ENCODE measurements at places on chromosomes 4 and X. TPM values are rescaled to one million over a fixed set of nuclear protein-coding genes. Genes with fewer than 3 reads are reported as not detected.

DNA sequence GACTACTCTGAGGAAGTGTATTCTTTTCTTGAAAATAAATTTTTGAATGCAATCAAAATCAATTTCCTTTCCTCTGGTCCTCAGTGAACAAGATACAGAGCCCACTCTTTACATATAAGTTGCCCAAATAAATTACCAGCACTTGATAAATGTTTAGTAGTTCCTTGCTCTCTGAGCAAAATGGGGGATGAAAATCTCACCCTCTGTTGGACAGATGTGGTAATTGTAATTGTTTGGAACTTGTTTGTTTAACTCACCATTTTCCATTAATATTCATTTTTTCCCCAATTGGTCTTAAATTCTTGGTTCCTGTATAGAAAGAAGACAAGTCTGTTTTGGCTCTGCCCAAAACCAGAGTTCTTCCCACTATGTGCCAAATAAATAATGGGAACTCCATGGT is 146.3 kb downstream of the LDB2 start:
- H3K27me3 ChIP-seq = peaks cover 4% of the 10 kb centered on the region
- H3K4me3 ChIP-seq = no peak overlapping the region
- DNase-seq = no peak
- no peak overlapping the region for H3K27ac ChIP-seq
- peaks cover 2% of the 10 kb centered on the region for H3K4me1 ChIP-seq

DNA sequence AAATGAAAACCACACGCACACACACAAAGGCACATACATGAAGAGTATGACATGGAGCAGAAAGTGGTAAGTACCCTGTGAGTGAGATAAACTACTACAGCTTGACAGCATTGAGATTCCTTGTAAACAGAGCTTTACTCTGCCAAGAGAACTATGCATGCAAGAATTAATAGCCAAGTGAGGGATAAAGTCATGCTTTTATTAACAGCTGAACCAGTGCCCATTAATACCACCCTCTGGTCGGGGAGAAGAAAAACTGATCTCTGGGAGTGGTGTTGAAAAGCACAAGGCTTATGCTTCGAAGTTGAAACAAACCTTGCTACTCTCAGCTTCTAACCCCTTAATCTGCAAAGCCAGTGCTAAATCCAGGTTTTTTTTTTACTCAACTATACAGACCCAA is 95.9 kb upstream of the C1QTNF7 start:
- no peak for DNase-seq
- H3K27me3 ChIP-seq = no peaks in the 10 kb centered on the region
- no peak overlapping the region for H3K27ac ChIP-seq
- H3K4me1 ChIP-seq = no peaks in the 10 kb centered on the region
- H3K4me3 ChIP-seq = no peak overlapping the region

DNA sequence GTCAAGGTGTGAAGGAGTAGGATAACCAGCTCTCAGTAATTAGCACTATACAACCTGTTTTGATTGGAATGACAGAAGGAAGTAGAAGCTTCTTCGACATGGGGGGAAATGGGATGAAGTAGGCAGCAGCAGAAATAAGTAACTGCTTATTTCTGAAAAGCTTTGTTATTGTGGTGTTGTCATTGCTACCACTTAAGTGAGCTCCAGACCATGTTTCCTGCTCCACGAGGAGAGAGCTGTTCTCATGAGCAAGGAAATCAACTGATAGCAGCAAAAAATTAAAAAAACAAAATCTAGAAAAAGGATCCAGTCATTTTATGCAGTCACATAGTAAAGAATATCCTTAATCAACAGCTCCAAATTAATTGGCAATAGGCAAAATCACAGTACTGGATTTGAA is 106.1 kb upstream of the TLL1 start:
- H3K36me3 ChIP-seq = no peaks in the 10 kb centered on the region
- no peaks in the 10 kb centered on the region for H3K4me1 ChIP-seq
- no peak overlapping the region for H3K27ac ChIP-seq
- no peak overlapping the region for H3K4me3 ChIP-seq

GRCh38 chr4:7968262-7968896 is 28.7 kb upstream of the AFAP1 start:
- no peak overlapping the region for H3K4me3 ChIP-seq
- no peak for DNase-seq
- H3K27me3 ChIP-seq = peaks cover 3% of the 10 kb centered on the region
- no peaks in the 10 kb centered on the region for H3K36me3 ChIP-seq
- no peak overlapping the region for H3K27ac ChIP-seq

DNA sequence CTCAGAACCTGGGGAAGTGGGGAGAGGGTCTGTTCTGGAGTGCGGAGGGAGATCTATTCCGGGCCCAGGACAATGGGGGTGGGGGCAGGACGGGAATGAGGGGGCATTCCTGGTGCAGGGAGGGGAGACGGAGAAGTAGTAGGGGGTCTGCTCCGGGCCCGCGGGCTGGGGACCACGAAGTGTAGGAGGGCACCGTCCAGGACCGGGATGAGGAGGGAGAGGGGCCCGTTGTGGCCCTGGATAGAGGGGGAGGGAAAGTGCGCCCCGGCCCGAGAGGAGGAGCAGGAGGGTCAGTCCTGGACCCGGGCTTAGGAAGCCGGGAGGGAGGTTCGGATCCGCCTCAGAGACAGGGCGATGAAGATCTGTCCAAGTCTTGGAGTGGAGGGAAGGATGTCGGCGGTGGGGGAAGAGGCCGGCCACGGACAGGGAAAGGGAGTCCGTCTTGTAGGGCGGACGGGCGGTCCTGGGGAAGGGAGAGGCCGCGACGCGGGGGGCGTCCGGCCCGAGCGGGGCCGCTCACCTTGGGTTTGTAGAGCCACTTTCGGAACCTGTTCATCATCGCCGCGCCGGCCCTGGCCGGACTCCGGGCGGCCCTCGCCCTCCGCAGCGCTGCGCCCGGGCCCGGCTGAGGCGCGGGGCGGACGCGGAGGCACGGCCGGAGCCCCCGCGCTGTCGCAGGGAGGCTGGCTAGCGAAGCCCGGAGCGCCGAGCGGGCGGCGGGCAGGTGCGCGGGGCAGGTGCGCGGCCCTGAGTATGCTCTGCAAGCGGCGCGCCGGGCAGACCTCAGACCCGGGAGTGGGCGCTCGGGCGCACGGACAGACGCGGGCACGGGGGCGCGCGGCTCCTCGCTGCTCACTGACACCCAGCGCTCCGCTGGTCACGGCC is at the start of gene ZFYVE28:
TSS of gene ZFYVE28 (minus strand) at position 881 of the 885 bp plus-strand sequence. CDS start at position 559, 322 bp downstream.
- H3K4me3 ChIP-seq = peak within 1 kb of the TSS; percentile 77
- no peak within 1 kb of the TSS for H3K27ac ChIP-seq
- peaks cover 14% of the 10 kb centered on the region for H3K4me1 ChIP-seq
- H3K27me3 ChIP-seq = peaks cover 85% of the 10 kb centered on the region

GRCh38 chr4:55540271-55540670 is 6.4 kb downstream of the CLOCK start:
- peaks cover 2% of the 10 kb centered on the region for H3K36me3 ChIP-seq
- H3K27me3 ChIP-seq = no peaks in the 10 kb centered on the region
- H3K27ac ChIP-seq = no peak overlapping the region
- DNase-seq = no peak
- H3K4me3 ChIP-seq = no peak overlapping the region

DNA sequence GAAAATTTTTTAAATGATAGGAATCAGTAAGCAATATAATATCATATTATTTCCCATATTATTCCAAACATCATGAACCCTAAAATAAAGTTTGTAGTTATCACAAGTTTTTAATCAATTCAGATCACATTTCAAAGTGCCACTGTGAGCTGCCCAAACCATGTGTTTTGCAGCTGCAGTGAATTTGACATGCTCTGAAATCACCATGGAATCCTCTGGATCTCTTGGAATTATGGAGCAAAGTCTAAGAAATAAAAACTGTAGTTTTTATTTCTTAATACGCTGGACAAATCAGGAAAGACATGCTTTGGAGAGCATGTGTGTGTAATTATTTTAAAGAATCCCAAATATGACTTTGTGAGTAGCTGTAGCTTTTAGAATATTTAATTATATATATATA is 262.7 kb downstream of the ANKRD50 start:
- no peaks in the 10 kb centered on the region for H3K27me3 ChIP-seq
- peaks cover 3% of the 10 kb centered on the region for H3K36me3 ChIP-seq
- no peak overlapping the region for H3K4me3 ChIP-seq
- no peaks in the 10 kb centered on the region for H3K4me1 ChIP-seq

- no peak overlapping the region for H3K27ac ChIP-seq
- no peaks in the 10 kb centered on the region for H3K27me3 ChIP-seq
- no peaks in the 10 kb centered on the region for H3K4me1 ChIP-seq
- H3K4me3 ChIP-seq = no peak overlapping the region
- H3K36me3 ChIP-seq = no peaks in the 10 kb centered on the region
- no peak for DNase-seq
These were observed 1190.2 kb upstream of the AGA start for GRCh38 chr4:178632415-178632814.

YIPF7 gene
- 0.36 TPM for total RNA-seq

Data from progenitor cell of endocrine pancreas (in vitro differentiated cells).